ENCODE measurements at places on chromosomes 1 and 21.
A peak's percentile ranks its signal among the peaks of the same experiment; 100 is the strongest.

- no peak for DNase-seq
Observed at GRCh38 chr21:42652527-42653230, 742 bp upstream of the PDE9A start.

GRCh38 chr1:17310068-17310640 is 2.2 kb downstream of the PADI4 start:
- DNase-seq: no peak

GRCh38 chr1:231933711-231934626 is 307.4 kb downstream of the DISC1 start:
- no peak for DNase-seq

DNA sequence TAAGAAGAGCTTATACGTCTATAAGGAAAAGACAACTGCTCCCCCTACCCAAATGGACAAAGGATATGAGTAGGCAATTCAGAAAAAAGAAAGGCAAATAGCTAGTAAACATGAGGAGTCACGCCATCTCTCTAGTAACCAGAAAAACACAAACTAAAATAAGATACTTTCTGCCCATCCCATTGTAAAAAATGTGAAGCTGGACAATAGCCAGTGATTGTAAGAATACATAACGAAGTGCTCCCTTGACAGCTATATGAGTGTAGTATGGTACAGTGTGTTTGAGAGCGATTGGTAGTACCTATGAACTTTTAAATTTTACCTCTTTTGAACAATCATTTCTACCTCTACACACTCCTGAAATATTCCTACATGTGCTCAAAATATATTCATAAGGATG is 7.5 kb upstream of the GJA8 start:
- DNase-seq: no peak

GRCh38 chr21:41387824-41388223 is 26.0 kb downstream of the MX2 start:
- DNase-seq: no peak

- no peak for DNase-seq
Observed at GRCh38 chr21:36035381-36035791, 24.9 kb downstream of the SETD4 start.

- DNase-seq: no peak
Observed at GRCh38 chr1:56235909-56236510, 343.4 kb downstream of the PLPP3 start.

- no peak for DNase-seq
Observed at GRCh38 chr1:42945164-42945563, 13.5 kb downstream of the SLC2A1 start.

DNA sequence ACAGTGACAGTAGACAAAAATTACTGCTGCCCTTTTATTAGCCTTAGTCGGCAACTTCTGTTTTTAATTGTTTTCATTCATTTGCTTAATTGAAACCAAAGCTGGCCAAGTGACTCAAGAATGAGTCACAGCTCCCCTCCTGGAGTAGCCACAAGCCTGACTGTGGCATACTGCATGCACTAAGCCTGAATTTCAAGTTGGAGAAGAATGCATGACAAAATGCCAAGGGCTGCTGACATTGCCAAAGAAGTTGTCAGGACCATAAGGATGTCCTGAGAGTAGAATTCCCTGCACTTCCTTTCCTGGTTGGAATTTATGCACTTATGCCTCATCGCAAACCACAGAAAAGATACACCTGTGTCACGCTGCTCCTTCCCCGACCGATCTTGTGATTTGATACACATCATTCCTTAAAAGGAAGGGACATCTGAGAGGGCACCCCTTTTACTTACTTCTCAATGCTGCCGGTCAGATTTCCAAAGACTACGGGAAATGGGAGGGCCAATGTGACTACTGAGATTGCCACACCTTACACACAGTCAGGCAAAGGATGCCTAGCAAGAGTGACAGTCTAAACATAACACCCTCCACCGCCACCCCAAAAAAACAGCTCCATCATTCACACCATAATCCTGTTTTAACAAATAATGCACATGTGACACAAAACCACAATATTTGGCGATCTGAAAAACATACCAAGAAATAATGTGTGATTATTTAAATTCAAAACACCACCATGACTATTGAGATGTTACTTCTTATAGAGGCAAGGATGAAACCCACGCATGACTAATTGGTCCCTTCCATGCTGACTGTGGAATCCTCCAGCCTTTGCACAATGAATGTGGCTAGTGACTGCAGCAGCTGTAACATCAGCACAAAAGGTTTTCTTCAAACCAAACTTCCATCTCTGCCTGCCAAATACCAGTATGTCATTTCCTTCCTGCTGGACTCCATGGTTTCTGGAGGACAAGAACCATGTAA is 28.2 kb downstream of the VAV3 start:
- peak; percentile 81 for DNase-seq

DNA sequence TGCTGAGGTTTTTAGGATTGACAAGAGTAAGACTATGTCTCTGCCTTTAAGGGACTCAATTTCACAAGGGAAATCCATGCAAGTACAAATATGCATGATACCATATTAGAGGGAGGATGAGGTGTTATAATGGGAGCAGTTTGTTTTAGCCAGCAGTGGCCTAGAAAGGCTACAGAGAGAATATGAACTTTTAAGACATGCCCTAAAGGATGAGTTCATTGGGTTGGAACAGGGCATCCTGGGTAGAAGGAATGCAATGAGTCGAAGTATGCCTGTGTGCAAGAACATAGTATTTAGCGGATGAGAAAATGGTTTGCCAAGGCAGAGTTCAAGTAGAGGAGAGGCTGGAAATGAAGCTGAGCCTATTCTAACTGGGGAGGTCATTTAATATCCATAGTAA is 32.6 kb upstream of the LEPR start:
- no peak for DNase-seq

DNA sequence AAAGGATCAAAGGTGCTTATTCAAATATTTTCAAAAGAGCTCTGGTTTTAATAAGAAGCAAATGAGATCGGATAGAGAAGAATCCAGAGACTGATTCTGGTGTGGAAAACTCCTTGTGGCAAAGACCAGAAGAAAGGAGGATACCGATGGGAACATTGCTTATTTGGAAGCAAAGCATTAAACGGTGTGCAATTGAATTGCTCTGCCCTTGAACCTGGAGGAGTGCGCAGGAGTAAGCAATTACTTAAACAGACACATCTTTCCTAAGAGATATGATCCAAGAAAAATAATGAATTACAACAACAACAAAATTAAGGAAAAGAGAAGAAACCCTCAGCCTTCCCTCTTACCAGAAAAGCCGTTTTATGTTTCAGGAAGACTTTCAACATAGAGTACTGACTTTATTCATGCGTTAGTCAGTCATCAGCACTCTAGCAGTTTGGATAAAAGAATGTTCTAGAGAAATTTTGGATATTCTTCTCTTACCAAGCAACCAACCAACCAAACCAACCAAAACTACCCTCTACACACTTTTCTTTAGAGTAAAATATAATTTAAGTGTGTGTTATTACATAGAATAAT is 191.7 kb downstream of the NTMT2 start:
- no peak for DNase-seq

DNA sequence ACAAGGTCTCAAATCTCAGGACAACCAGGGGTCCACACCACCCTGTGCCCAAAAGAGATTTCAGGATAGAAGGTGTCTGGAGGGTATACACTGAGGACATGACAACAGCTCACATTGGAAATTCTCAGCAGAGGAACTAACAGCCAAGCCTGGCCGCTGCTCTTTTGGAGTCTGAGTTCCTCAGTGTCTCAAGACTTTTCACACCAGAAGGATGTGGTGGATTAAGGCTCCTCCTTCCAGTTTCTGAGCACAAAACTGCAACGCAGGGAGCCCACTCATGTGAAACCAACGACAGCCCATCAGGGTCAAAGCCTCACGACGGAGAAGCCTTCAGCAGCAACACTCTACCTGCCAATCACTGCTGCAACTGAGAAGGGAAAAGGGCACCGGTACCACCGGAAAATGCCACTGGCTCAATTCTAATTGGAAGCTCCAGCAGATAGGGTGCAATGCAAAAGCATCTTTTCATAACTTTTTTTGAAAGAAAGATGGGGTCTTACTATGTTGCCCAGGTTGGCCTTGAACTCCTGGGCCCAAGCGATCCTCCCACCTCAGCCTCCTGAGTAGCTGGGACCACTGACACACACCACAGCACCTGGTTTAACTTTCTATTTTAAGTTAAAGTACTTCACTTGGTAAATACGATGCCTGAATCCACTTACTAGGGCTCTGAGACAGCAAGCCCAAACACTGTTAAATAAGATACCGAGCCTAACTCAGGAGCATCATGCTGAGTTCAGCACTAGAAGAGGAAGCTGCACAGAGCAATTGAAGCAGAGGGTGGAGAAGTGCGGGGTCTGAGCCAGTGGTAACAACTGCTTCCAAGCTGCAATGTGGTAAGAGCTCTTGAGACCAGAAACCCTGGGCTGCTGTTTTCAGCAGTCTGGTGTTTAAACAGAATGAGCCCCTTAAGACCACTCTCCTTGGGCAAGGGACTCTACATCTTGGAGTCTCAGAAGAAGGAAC is 7.8 kb downstream of the CAPZB start:
- DNase-seq: peak; percentile 86

DNA sequence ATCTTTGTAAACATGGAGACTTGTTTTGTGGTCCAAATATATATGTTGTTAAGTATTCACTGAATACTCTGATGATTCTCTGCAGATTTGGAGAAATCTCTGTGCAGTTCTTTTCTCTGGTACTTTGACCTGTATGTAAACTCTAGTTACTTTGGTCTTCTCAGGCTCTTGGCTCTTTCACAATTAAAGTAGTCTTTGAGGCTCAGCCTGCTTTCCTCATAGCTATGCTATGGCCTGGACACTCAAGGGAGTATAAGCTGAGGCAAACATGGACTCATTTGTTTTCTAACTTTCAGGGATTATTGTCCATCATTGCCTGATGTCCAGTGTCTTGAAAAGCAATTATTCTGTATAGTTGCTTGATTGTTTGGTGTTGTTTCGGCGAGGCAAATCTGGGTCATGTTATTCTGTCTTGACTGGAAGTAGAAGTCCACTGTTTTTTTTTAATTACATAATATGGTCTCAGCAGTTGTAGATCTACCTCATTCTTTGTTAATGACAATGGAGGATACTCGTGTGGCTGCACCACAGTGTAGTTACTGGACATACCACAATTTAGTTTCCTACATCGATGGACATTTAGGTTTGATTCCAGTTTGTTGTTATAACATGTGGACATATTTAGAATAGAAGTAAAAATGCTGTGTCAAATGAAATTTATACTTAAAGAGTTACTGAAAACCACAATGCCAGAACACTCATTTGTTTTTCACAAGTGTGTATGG is 9.2 kb downstream of the PTBP2 start:
- DNase-seq: no peak

DNA sequence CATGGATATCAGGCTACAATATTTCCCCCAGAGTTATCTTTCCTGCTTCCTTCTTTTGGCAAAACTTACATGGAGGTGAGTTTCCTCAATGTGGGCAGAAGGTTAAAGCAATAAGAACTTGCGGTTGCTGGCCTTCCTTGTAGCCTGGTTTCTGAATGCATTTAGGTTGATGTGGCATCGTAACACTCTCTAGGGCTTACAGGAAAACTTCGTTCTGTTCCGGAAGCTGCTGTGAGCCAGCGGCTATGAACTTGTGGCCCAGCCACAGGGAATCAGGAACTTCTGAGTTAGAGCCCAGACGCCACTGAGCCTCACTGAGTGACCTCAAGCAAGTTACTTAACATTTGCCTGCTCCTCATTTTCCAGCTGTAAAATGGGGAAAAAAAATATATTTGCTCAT is 623.4 kb upstream of the ADAMTS5 start:
- no peak for DNase-seq

GRCh38 chr1:45924736-45925135 is 121.3 kb downstream of the MAST2 start:
- no peak for DNase-seq

- DNase-seq: no peak
Observed at GRCh38 chr1:165259236-165259635, 97.3 kb downstream of the LMX1A start.

DNA sequence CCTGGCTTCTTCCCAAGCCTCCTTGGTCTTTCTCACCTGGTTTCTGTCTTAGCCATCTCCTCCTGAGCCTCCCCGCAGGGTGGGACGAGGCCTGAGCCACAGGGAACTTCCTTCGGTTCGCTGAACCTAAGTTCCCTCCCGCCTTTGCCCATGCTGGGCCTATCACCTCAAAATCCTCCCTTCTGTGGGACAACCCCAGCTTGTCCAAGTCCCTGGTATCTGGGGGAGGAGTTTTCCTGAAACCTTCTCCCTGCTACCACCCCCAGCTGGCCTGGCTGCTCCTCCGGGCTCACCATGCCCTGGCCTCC is 27.7 kb upstream of the VPS13D start:
- DNase-seq: no peak

DNA sequence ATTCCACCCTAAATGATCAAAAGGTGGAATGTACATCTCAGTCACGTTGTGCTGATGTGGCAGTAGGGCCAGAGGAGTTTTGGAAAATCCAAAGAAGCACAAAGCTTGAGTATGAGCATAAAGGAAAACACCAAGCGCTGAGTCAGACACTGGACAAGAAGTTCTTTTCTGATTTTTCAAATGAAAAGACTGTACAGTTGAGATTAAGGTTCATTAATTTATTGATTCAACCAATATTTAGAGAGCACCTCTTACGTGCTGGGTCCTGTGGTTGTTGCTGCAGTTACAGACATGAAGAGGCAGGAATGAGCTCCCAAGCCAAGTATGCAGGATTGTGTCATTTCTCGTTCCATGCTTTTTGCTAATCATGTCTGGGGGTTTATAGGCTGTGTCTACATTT is 28.9 kb upstream of the APP start:
- DNase-seq: no peak

- no peak for DNase-seq
Observed at GRCh38 chr21:14617871-14618270, 71.8 kb upstream of the SAMSN1 start.

DNA sequence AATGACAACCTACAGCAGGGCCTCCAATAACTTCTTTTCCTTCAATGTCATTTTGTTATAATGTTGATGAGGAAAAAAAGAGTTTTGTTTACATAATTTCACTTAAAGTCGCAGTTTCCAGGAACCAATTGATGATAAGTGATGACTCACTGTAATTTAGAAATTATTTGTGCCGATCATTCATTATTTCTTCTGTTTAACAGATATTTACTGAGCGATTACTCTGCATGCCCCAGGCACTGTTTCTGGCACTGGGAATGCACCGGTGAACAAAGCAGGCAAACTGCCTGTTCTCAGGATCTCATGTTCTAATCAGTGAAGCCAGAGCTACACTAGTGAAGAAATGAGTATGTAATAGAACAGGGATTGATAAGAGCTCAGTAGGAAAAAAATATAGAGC is 403.4 kb downstream of the NTNG1 start:
- no peak for DNase-seq

GRCh38 chr1:189628857-189629256 is 848.8 kb downstream of the BRINP3 start:
- DNase-seq: no peak

GRCh38 chr1:216562383-216562782 is 139.1 kb upstream of the USH2A start:
- peak; percentile 5 for DNase-seq

Data from GM12865 (cell line).